ENCODE measurements at places on chromosomes 5 and 9. TPM values are rescaled to one million over a fixed set of nuclear protein-coding genes. Genes with fewer than 3 reads are reported as not detected.

- DNase-seq: no peak
These were observed 185.2 kb downstream of the HSPA4 start for GRCh38 chr5:133236976-133237375.

The THBS4 gene
- 0.92 TPM for polyA plus RNA-seq

GRCh38 chr5:6201631-6202030 is 176.7 kb downstream of the MED10 start:
- no peak for DNase-seq

DNA sequence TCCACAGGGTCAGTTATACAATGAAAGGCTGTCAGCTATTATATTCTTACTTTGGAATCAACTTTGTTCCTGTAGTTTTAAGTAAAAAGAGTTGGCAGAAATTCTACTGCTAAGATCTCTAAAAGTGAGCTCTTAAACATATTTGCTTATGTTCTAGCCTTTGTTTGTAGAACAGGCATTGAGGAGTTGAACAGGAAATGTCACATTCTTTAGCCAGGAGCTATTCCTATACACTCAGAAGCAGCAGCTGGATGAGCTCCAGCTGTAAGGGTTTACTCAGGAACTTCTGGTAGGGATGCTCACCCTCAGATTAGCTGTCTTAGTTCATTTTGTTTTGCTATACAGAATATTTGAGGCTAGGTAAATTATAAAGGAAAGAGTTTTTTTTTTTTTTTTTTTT is 22.4 kb upstream of the SPINK14 start:
- peak; percentile 4 for DNase-seq

Measured in IMR-90 (cell line).